ENCODE measurements at places on chromosomes 3 and 15.

DNA sequence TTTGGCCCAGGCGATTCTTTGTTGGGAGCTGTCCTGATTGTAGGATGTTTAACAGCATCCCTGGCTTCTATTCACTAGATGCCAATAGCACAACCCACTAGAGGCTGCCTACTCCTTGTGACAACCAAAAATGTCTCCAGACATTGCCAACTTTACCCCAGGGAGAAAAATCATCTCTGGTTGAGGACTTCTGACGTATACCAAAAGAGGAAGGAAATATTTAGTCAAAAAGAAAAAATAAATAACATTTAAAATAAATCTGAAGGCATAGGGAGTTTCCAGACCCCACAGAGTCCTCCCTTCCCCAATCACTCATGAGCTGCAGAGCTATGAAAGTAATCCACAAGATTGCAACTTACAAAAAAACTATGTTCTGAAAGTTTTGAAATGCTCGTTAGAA is 61.0 kb downstream of the MECOM start:
- no peak for DNase-seq

GRCh38 chr3:130529486-130530215 is 12.7 kb downstream of the COL6A6 start:
- DNase-seq: no peak

DNA sequence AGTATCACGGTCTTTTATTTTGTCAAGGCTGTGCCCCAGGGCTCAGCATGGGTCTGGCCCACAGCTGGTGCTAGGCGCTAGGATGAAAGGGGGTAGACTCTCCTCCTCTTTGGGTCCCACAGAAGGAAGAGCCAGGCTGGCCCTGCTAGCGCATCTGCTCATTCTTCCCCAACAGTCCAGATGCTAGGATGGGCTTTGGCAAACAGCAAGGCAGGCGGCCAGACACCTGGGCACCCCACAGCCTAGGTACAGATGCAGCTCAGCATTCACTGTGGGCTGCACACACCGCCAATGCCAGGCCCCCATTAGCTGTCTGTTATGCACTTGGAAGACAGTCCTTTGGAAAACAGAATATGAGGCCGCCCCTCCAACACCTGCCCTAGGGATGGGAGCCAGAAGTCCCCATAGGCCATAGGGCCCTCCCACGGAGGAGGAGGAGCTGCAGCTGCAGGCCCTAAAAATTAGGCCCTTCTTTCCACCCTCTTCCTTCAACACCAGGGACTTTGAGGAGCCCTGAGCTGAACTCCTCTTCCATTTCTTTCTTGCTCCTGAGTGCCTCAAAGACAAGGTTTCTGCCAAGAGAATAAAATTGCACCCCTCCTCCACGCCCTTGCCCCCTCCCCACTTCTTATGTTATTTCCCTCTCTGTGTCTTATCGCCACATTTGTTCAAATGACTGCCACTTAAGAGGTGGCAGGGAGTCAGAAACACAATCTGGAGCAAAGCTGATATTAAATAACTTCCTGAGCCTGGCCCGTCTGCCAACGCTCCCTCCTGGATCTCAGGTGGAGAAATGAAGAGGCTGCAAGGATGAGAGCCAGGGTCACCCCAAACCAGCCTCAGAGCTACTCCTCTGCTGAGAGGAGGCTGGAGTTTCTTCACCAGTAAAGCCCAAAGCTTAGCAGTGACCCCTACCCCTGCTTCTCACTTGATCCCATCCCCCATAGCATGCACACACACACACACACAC is 13.7 kb downstream of the NTRK3 start:
- no peak for DNase-seq

- DNase-seq: no peak
Observed at GRCh38 chr3:151538456-151539393, 77.9 kb upstream of the IGSF10 start.

DNA sequence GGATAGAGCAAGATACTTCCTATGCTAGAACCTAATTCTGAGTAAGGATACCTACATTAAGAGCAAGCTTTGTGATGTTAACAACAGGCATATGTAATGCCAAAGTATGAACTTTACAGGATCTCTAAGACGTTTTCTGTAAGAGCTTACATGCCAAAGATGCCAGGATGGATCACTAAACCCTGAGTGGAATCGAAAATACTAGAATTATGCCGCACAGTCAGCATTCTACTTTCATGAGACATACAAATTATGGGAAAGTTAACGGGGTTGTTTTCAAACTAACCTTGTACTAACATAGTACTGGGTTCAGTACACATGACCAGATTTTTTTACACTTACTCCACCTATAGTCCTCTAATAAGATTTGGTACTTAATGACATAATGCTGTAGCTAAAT is 55.1 kb downstream of the AAGAB start:
- no peak for DNase-seq

GRCh38 chr3:183400352-183400751 is 28.1 kb downstream of the MCF2L2 start:
- no peak for DNase-seq

DNA sequence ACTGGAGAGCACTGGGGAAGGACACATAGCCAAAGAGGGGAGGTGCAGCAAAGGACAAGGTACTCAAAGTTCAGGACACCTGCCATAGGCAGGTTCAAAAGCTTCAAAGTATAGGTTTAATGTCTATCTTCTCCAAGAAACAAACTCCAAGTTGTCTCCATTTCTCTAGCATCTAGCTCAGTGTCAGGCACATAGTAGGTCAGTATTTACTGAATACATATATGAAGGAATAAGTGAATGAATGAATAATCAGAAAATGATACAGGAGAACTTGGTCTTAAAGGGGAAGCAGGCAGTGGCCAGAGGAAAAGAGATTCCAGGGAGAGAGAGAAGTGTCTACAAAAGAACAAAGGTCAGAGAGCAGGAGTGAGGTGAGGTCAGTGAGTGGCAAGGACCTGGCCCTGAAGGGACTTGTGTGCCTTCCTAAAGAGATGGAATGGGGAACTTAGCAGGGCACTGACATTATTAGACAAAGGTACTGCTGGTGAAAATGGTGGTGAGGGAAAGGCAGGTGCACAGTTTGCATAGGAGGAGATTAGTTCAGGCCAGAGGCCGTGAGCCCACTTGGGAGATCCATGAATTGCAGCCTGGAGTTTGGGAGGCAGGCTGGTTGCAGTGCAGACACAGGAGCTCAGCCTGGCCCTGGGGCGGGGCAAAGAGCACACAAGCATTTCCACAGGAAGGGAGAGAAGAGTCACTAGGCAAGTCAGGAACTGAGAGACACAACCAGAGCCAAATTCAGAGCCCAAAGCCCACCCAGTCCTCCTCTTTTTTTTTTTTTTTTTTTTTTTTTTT is 21.4 kb downstream of the TBC1D2B start:
- DNase-seq: no peak
